ENCODE measurements at places on chromosomes 3 and 15.

- DNase-seq = no peak
These were observed 5.9 kb upstream of the CALML4 start for GRCh38 chr15:68210821-68211655.

GRCh38 chr15:48702569-48703236 lies 57.2 kb upstream of the FBN1 start:
- no peak for DNase-seq

- DNase-seq = no peak
These were observed 151.9 kb downstream of the ADAMTS17 start for GRCh38 chr15:100189849-100190248.

DNA sequence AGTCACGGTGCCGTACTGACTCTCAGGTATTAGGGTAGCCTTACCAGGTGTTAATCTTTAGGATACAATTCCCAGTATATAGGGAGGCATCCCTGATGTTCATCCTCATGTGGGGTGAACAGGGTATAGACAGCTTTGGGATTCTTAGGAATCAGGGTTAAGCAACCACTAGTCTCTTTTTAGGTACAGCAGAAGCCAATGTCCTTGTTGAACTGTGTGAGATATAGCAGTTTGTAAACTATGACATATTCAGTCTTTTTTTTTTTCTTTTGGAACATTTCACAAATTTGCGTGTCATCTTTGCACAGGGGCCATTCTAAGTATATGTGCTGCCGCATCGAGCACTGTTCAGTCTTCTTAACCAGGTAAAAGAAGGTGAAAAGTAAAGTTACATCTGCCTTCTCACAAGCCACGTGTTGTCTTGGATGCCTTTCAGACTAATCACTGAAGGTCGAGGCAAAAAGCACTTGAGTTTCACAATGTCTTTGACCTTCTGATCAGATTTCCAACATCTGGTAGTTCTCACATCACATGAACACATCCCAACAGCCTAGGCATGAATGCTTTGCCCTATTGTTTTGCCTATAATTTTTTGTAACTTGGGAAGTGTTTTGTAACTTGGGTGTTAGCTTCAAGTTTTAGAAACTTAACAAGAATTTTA lies 17.2 kb downstream of the TSEN2 start:
- DNase-seq = no peak

GRCh38 chr3:50913260-50913659 lies 238.5 kb downstream of the DOCK3 start:
- no peak for DNase-seq

GRCh38 chr15:85748729-85749128 lies 46.0 kb downstream of the KLHL25 start:
- DNase-seq = no peak

- DNase-seq = no peak
These were observed 2.5 kb downstream of the KLHL25 start for GRCh38 chr15:85792102-85792731.

DNA sequence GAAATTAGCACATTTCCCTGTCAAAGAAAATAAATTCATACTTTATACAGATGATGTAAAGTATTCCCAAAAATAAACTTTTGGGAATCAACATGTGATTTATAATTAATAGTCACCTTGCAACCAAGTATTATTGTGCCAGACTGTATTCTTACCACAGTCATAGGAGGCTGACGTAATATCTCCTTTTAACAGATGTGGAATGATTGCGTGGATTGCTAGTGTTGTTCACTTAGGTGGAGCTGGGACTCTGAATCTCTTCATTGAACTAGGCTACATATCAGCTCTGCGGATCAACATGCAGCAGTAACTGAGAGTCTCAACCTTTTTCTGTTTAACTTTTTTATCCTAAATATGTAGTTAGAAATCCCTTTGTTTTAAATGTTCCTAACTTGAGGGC lies 37.2 kb downstream of the PXK start:
- DNase-seq = no peak

- DNase-seq = no peak
These were observed 65.2 kb downstream of the TLE3 start for GRCh38 chr15:70032509-70032908.

DNA sequence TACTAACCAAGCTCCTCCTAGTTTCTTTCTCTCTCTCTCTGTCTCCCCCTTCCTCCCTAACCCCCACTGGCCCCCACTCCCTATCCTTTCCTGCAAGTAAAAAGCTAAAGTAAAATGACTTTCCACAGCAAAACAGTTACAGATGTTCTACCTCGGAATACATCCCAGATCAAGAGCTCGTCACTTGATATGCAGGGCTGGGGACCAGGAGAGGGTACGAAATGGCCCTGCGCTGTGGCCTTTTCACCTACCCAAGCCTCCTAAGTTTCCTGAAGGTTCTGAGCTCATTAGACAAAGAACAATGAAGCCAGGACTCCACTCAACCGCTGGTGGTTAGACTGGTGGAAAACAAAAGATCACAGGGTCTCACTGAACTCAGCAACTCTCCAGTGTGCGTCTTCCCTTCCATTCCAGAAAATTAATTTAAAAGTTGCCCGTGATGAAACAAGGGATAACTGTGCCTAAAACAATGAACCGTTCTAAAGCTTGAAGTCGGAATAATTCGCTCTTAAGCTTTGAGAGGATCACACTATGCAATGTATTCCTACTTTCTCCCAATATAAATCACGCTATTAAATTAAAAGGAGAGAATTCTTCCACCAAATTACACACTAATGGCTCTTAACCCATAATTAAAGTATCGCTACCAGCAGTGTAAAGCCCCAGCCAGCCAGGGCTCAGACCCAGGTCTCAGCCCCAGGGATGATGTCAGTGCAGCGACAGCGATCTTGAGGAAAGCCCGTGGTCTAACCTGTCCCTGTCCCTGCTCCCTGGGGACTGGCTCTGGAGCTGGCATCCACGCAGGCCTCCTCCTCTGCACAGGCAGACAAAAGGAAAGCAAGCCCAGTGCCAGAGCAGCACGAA lies 5.0 kb downstream of the VGLL4 start:
- DNase-seq = no peak
